HFFc6 (cell line): ENCODE measurements at places on chromosomes 11 and 22.

- DNase-seq = no peak
Measured at GRCh38 chr11:6962673-6963072, 36.4 kb downstream of the ZNF215 start.

DNA sequence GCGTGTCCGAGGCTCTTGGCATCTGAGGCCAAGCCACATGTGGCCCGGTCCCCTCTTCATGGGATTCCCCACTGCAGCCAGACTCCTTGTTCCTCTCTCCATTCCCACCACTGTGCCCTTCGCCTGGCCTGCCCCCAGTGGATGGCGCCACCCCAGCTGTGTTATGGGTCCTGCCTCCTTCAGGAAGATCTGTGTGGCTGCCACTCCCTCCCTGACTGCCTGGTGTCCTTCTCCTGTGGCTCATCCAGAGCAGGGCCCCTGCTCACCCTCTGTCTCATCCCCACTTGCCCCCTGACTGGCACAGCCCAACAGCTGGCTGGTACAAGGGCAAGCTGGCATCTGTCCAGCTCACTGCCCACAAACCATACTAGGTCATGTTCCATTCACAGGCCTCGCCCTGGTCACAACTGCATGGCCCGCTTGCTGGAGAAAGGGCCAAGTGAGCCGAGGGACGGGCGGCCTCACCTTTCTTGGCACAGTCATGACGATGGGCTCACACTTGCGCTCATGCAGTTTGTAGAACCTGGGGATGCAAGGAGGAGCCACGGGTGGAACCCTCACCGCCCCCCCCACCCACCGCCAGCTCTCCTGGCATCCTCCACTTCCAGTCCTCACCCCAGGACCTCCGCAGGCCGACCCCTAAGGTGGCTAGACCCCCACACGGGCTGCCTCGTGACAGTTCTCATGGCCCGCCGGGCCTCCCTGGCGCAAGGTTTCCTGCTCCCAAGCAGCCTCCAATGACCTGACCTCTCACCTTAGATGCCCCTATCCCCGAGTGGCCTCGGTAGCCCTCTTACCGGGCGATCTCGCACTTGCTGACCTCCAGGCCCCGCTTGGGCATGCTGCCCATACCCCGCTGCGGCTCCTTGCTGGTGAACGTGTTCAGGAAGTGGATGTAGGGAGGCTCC lies 2.1 kb upstream of the PTPRCAP start:
- DNase-seq = peak; percentile 16

GRCh38 chr22:37965940-37966664 lies 12.6 kb downstream of the POLR2F start:
- no peak for DNase-seq

DNA sequence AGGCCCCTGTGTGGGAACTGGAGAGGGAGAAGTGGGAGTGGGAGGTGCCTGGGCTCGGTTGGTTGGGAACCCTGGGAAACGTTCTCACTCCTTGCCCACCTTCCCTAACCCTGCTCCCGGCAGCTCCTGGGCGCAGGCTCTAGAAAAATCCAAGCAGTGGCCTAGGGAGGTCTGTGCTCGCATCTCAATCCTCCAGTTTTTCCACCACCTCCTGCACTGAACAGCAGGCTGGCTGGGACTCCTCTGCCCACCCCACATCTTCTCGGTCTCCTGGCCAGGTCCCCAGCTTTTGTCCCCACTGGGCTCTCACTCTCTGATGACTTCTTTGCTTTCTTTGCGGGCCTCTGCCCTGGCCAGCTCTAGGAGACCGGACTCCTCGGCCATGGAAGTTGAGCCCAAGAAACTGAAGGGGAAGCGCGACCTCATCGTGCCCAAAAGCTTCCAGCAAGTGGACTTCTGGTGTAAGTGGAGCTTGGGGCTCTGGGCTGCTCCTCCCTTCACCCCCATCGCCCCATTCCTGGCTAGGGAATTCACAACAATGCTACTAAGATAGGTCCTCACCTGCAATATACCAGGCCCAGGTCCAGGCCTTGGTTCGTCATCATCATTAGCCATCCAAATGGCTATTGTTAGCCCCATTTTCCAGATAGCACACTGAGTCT lies 35.6 kb downstream of the PRDM11 start:
- no peak for DNase-seq

- DNase-seq = no peak
Measured at GRCh38 chr11:126129727-126130671, 67.3 kb upstream of the CDON start.

DNA sequence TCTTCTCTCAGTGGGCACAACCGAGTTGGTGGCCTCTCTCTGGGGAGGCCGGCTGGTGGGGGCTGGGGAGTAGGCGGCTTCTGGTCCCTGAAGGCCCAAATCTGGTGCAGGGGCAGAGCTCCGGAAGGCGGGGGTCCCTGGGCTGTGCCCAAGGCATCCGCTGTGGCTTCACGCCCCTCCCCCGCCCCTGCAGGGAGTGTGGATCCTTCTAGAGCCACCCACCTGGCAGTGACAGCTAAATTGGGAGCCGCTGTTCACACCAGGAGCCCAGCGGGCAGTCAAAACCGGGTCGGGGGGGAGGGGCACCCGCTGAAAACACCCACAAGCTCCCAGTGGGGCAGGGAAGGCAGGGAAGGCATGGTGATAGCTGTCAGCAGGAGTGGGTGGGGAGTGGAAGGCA lies 4.6 kb upstream of the RTN4R start:
- DNase-seq = no peak

DNA sequence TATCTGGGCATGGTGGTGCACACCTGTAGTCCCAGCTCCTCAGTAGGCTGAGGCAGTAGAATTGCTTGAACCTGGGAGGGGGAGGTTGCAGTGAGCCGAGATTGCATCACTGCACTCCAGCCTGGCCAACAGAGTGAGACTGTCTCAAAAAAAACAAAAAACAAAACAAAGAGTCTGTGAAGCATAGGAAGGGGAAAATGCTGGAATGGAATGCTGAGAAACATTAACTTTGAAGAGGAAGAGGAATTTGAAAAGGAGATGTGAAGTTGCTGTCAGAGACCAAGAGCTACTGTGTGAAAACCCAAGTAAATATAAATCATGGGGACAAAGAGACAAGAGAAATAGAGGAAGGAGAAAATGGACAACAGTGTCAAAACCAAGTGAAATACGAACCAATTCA lies 455.1 kb upstream of the ARHGAP42 start:
- no peak for DNase-seq

DNA sequence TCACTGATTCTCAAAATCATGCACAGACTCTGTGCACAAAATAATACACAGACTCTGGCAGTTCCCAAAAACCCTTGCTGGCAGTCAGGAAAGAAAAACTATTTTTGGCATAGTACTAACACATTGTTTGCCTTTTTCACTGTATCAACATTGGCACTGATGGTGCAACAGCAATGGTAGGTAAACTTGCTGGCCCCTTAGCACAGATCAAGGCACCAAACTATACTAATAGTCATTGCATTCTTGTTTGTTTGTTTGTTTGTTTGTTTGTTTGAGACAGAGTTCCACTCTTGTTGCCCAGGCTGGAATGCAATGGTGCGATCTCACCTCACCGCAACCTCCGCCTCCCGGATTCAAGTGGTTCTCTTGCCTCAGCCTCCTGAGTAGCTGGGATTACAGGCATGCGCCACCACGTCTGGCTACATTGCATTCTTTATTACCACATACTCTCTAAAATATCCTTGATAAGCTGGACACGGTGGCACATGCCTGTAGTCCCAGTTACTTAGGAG lies 81.0 kb upstream of the SLC6A5 start:
- DNase-seq = no peak

- peak; percentile 40 for DNase-seq
Measured at GRCh38 chr11:132520199-132520598, 1012.1 kb downstream of the OPCML start.

DNA sequence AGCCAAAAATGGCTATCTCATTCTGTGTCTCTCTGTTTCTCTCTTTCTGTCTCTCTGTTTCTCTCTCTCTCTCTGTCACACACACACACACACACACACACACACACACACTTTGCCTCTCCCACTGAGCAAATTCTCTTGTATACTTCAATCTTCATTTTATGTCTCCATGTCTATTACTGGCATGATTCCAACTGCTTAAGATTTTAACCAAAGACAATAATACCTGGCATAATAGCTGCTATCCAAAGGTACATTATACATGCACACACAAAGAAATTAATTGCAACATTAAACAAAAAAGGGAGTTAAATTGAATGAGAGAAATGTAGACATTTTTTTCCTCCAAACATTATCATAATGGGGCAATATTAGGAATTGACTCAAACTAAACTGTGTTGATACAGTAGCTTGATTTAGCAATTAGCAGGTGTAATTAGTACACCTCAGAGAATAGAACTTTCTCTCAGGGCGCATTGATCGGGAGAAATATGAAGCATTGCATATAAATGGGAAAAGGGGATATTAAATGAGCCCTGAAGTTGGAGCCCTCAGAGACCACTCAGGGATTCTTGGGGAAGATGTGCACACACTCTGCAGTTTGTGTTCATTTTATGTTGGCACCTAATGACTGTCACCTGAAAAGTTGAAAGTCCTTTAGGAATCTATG lies 17.4 kb upstream of the SLC1A2 start:
- no peak for DNase-seq

DNA sequence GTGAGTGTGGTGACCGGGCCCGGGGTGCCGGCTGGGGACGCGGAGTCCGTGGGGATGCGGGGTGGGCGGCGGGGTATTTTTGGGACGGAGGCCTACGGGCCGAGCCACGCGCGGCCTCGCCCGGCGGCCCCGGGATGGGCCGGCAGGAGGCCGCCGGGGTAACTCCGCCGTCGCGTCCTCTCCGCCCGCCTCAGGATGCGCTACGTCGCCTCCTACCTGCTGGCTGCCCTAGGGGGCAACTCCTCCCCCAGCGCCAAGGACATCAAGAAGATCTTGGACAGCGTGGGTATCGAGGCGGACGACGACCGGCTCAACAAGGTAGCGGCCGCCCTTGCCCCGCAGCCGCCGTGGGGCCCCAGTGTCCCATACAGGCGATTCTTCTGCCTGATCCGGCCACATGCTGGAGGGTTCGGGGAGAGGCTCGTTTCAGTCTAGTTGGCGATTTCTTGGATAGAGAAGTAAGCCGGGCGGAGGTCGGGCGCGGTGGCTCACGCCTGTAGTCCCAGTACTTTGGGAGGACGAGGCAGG lies 337 bp downstream of the RPLP2 start:
- DNase-seq = no peak

GRCh38 chr11:58887452-58887851 lies 42.9 kb upstream of the GLYATL2 start:
- no peak for DNase-seq

DNA sequence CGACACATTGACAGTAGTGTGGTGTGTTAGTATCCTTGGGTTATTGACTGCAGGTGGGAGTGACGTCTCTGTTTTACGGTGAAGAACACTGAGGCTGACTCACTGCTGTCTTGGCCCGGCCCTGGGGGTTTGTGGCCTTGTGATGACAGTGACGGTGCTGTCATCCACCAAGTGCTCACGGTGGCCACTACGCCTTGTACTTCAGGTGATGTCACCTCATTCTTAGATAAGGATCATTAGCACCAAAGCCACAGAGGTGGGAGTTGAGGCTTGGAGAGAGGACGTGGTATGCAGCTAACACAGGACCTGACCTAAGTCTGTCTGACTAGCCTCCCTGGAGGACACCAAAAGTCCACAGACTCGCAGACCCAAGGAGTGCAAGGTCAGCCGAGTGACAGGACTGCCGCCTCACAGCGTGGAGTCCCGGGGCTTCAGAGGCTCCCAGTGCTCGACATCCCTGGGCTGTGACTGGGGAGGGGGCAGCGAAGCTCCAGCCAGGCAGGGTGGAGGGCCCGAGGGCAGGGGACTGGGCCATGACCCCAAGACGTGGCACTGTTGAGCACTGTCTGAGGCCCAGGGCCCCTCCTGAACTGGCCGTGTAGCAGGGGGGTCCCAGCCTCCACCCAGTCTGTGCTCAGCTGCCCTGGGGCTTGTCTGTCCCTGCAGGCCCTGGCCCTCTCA lies 56.5 kb downstream of the NAT10 start:
- no peak for DNase-seq

GRCh38 chr11:101327908-101328307 lies 198.3 kb upstream of the PGR start:
- DNase-seq = no peak

DNA sequence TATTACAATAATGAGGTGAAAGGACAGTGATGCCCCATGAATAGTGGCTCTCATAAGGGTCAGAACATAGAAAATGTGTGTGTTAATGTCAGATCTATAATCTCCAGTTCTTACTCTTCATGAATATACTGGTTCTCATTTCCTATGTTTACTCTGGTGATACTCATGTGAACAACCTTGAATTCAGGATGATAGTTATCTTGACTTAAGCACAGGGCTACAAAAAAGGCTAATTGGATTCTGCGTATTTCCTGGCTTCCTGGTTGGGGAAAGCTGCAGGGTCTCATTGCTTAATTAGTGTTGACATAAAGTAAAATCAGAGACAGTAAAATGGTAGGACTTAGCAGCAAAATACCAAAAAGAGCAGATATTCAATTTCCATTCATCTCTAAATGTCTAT lies 1316.8 kb upstream of the RAG2 start:
- DNase-seq = no peak

DNA sequence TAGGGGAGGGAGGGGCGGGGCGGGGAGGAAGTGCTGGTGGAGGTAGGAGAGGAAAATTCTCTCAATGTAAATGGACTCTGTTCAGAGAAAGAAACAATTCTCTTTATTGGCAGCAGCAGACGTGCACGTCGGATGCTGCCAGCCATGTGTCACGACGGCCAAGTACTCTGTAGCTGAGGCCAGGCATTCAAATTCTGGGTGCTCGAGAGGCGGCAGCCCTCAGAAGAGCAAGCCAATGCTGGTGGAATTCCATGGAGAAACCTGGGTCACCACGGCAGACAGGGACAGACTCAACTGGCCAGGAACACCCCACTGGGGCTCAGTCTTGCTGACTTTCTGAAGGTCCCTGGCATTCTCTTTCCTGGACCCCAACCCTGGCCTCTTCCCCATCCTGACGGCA lies 90.8 kb downstream of the ABTB2 start:
- DNase-seq = no peak

DNA sequence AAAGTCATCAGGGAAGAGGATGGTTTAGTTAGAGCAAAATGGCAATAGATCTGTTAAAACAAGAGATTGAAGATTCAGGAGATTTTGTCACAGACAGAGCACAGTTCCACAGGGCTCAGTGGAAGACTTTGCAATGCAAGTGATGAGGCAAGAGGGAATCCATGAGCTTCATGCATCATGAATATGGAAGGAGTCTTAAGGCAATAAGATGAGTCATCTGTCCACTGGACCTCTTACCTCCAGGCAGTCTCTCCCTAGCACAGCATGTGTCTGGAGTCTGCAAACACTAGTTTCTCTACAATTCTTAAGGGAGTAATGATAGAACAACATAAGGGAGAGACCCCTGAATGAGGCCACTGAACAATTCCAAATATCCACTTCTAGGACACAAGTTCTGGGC lies 245.7 kb downstream of the NXPE2 start:
- DNase-seq = no peak

DNA sequence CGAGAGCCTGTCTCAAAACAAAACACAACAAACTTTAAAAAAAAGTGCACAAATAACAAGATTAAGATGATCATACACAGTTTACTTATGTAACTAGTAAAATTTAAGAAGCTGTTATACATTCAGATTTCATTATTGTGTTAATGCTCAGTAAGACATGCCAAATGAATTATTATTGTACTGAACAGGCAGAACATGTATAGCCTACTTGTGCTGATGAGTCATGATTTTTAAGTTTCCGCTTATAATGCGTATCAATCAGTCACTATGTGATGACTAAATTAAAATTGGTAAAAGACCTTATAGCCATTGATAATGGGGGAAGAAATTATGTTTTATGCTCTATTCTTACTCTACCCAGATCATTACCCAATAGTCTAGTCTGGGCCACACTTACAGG lies 20.5 kb upstream of the EXPH5 start:
- no peak for DNase-seq
